Fibroblast of lung (primary cell): ENCODE measurements at places on chromosomes 3 and 15. TPM values are rescaled to one million over a fixed set of nuclear protein-coding genes. Genes with fewer than 3 reads are reported as not detected.

The IREB2 gene
- 19.0 and 20.3 TPM in 2 replicates for total RNA-seq

The GALNT15 gene
- 37.7 and 47.3 TPM in 2 replicates for total RNA-seq

The CCDC54 gene
- not detected in 2 replicates for total RNA-seq

The SAMMSON gene
- total RNA-seq, result under 0.01 TPM in 2 replicates

The NAA50 gene
- total RNA-seq, result 232 and 252 TPM in 2 replicates

The ALS2CL gene
- 3.3 and 19.7 TPM in 2 replicates for total RNA-seq

The ESYT3 gene
- total RNA-seq, result 0.17 and 0.51 TPM in 2 replicates

The GOLGA8H gene
- total RNA-seq, result under 0.01 and 0.50 TPM in 2 replicates
